ENCODE measurements at places on chromosomes 11 and 22.

- DNase-seq: no peak
These were observed 31.2 kb downstream of the GAB2 start for GRCh38 chr11:78386215-78386941.

DNA sequence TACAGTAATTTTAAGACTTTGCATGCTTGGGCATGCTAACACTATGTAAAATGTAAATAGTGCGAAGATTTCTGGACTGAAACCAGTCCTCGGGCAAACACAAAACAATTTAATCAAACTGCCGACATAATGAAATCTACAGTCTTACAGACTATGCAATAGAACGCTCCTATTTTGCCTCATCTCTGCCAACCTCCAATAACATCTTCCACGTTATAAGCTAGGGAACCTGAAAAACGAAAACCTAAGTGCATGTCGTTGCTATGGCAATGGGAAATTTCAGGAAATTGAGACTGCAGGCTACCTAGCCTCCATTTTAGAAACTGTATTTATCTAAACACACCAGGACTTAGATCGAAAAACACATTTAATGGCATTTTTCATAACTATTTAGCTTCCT, 1.1 kb downstream of the CSTF3 start:
- no peak for DNase-seq

GRCh38 chr11:91219535-91219934, 996.7 kb upstream of the CHORDC1 start:
- DNase-seq: no peak

- DNase-seq: no peak
These were observed 9.8 kb downstream of the PACSIN2 start for GRCh38 chr22:43005106-43005505.

GRCh38 chr22:30574095-30574981, at the start of gene GAL3ST1:
Gene GAL3ST1, minus strand, starts transcription at chr22:30574665. Its CDS starts 17,273 bp downstream, at chr22:30557392.
- no peak for DNase-seq

- no peak for DNase-seq
These were observed 203.5 kb upstream of the MTNR1B start for GRCh38 chr11:92765965-92766371.

DNA sequence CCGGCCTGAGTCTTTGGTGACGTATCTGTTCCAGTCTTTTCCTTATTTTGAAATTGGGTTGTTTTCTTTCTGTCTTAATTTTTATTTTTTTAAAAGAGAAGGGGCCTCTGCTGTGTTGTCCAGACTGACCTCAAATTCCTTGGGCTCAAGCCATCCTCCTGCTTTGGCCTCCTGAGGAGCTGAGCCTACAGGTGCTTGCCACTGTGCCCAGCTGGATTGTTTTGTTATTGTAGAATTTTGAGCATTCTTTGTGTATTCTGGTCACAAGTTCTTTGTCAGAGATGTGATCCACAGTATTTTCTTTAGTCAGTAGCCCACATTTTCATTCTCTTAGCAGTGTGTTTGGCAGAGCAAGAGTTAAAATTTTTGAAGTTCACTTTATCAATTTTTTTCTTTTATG, 100.1 kb downstream of the ATXN10 start:
- DNase-seq: no peak

GRCh38 chr22:38572065-38572464, 2.1 kb upstream of the DMC1 start:
- DNase-seq: no peak

GRCh38 chr22:20787746-20788626, 14.1 kb downstream of the SERPIND1 start:
- no peak for DNase-seq

- DNase-seq: no peak
These were observed 72.9 kb upstream of the OR5AN1 start for GRCh38 chr11:59285716-59286260.

DNA sequence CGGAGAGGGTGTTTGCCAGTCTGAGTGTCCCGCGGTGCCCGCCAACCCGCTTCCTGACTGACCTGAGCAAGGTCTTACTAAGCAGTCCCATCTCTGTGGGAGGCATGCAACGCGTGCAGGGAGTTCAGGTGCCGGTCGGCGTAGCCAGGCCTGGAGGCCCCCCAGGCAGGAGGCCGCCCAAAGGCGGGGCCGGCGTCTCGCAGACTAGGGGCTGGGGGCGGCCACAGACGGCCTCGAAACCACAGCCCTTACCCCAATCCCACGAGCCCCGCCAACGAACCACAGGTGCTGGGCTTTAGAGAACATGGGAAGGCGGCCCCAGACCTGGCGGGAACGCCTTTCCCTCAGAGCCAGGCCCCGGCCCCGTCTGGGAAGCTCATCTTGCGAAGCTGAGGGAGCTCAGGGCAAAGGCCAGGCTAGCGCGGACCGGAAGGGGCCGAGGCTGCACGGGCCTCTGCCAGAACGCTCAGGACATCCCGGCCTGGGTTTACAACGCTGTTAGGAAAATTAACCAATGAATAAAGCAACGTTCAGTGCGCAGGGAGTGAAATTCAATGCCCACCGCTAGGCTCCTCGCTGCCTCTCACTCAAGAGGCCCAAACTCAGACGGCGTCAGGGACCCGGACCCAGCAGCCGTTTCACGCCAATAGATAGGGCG, 2.1 kb upstream of the MTFP1 start:
- DNase-seq: no peak

GRCh38 chr11:59416613-59417012, 9.6 kb downstream of the OR5A2 start:
- no peak for DNase-seq

DNA sequence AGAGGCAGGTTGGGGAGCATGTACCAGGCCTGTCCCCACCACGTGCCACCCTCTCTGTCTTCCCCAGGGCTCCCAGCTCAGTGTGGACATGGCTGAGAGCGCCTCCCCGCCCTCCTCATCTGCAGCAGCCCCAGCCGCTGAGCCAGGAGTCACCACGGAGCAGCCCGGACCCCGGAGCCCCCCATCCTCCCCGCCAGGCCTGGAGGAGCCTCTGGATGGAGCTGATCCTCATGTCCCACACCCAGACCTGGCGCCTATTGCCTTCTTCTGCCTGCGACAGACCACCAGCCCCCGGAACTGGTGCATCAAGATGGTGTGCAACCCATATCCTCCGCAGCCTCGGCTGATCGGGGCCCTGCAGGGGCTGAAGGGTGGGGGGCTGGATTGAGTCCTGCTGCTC, at the start of gene CACNA1I:
TSS of gene CACNA1I (plus strand) at position 89 of the 400 bp plus-strand sequence. CDS start at position 89, 0 bp downstream.
- no peak for DNase-seq

DNA sequence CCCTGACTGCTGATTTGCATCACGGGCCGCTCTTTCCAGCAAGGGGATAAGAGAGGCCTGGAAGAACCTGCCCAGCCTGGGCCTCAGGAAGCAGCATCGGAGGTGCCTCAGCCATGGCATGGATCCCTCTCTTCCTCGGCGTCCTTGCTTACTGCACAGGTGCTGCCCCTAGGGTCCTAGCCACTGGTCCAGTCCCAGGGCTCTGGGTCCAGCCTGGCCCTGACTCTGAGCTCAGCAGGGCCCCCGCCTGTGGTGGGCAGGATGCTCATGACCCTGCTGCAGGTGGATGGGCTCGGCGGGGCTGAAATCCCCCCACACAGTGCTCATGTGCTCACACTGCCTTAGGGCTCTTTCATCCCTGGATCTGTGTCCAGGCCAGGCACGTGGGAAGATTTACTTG, 7.0 kb upstream of the IGLL5 start:
- no peak for DNase-seq

DNA sequence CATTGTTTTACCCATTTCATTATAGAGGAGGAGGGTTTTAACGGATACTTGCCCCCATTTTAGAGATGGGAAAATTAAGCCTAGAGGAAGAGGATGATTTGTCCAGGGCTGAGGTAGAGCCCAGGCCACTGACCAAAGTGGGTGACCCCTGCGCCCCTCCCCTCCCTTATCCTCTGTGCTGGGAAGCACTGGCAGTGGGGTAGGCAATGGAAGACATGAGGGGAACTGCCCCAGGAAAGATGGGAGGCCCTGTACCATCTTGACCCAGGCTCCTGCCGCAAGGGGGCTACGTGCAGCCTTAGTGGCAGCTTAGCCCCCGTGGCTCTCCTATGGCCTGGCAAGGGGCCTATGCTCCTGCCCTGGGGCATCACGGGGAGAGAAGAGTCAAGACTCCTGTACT, 76.4 kb upstream of the MYOD1 start:
- DNase-seq: no peak

GRCh38 chr11:13963169-13963948, 836 bp downstream of the SPON1 start:
- no peak for DNase-seq

GRCh38 chr11:63504933-63505586, 824 bp upstream of the LGALS12 start:
- DNase-seq: no peak

DNA sequence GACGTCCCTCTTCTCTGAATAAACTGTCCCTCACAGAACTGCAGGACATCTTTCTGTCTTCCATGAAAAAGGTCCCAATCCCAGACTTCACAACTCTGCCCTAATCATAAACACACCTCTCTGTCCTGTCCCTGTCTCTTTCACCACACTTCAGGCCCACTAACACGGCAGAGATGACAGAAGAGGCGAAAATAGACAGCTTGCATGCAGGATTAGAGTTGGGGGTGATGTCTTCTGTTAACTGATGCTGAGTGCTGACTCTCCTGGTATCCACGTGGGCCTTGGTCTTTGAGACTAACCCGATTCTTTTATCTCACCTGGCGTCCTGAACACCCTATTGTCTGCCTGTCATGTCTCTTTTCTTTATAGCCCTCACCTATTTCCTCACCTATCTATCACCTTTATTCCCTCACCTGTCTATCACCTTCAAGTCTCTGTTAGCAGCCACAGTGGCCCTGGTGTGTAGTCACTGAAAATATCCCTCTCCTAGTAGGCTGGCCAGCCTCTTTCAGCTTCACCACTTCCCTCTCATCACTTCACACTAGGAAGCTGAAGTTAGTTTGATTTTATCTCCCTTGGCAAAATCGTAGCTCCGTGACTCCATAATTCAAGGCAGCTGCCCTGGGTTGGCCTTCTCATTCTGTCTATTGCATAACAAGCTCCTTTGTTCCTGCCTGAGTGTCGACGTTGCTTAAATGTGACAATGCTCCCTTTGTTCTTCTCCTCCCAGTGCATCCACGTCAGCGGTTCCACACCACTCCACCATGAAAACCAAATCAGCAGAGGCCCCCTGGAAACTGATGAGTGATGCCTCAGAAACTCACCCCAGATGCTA, 30.6 kb upstream of the DRD2 start:
- no peak for DNase-seq

DNA sequence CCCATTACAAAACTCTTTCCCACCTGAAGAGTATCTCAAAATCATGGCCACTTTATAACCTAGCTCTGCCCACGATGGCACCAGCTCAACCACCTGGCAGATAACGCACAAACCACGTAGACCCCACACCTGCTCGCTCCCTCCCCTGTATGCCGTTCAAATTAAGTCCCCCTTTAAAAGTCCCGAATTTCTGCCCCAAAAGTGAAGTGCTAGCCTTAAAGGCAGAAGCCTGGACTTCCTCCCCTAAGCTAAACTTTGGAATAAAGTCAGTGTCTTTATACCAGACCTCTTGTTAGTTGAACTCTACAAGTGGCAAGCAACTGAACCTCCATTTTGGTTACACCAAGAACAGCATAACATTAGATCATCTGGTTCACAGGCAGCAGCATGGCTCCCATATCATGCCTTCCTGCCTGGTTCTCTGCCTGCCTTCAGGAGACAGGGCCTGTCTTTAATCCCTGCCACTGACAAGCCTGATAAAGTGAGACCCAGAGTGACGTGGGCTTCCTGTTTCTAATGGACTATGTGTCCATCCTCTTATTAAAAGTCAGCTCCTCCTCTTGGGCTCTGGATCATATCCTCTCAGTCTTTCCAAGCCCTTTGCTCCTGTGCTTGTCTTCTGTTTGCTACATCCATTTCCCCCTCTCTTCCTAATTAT, 32.6 kb upstream of the NNMT start:
- DNase-seq: no peak

DNA sequence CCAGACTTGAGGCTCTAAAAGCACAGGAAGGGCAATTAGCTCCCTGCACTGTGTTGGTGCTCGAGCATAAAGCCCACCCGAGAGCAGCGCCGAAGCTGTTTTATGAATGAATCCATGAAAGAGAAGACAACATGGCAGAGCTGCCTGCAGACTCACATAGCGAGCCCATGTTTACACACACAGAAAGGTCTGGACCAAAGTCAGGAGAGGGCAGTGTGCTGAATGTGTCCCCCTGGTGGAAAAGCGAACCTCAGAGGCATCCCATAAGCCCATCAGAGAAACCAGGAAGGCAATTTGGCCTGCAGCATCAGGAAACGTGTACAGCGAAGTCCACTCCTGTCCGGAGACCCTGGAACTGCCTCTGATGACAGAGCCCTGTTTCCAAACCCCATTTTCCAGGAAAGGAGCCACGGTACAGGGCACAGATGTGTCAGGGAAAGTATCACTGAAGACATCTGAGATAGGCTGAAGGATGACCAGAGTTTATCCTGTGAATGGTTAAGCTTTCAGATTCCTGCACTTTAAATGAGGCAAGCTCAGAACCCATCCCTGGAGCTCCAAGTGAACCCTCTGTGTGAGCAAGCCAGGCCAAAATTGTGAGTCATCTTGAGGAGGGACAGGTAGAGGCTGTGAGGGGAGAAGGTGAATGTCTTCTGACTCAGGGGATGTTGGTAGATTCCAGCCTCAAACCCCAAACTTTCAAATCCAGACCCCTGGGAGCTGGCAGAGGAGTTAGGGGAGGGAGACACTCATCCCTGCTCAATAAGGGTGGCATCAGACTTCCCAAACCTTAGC, 36.9 kb downstream of the CHRDL2 start:
- no peak for DNase-seq

GRCh38 chr22:27440304-27440865, 361.2 kb downstream of the MN1 start:
- DNase-seq: no peak

DNA sequence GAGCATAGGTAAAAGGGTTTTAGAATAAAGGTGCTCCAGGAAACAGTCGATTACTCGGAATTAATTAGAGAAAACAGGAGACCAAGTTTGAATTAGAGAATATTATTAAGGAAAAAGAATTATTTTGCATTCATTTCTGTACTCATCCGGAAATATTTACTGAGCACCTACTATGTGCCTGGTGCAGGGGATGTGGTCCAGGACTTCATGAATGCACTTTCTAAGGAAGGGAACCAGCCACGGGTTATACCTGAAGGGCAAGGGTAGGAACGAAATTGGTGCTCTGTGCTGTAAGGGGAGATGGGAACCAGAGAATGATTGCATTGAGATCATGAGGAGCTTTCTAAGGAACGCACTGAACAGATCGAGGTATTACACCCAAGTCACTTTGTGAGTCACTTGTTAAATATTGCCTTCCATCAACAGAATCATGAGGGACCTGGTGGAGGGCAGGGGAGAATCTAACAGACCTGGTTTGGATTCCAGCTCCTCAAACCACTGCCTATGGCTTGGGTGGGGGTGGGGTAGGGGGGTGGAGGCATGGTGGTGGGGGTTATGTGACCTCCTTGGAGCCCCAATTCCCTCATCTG, 40.9 kb downstream of the C11orf96 start:
- DNase-seq: no peak

DNA sequence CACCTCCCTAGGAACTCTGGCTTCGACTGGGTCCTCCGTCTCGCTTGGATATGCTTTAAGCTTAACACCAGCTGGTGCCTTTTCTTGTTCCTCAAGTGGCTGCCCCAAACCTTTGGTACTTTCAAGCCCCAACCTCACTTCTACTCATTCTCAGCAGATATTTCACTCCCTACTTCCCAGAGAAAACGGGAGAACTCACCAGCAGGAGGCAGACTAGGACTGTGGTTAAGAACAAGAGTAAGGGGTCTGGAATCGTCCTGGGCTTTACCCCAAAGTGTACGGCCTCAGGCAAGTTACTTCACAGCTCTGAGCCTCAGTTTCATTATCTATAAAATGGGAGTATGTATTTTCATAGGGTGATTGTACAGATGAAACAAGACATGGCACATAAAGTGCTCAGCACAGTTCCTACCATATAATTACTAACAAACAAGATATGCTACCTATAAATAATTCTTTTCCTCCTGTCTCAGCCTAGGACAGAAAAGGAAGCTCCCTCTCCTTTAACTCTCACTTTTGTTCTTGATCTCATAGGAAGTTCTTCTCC, 37.8 kb downstream of the PAMR1 start:
- DNase-seq: no peak

Measured in stimulated activated CD8-positive, alpha-beta memory T cell treated with anti-CD3 and anti-CD28 coated beads, Interleukin-4, amount 100 ng/mL, for 4 hours (primary cell).